Astrocyte of the spinal cord (primary cell): ENCODE measurements at places on chromosomes 6 and 20.

GRCh38 chr20:24063100-24063499 is 74.5 kb upstream of the GGTLC1 start:
- DNase-seq = no peak

- DNase-seq = no peak
Observed at GRCh38 chr6:134379076-134379475, 61.2 kb upstream of the SGK1 start.

GRCh38 chr6:100846276-100846675 is 34.9 kb downstream of the ASCC3 start:
- no peak for DNase-seq

DNA sequence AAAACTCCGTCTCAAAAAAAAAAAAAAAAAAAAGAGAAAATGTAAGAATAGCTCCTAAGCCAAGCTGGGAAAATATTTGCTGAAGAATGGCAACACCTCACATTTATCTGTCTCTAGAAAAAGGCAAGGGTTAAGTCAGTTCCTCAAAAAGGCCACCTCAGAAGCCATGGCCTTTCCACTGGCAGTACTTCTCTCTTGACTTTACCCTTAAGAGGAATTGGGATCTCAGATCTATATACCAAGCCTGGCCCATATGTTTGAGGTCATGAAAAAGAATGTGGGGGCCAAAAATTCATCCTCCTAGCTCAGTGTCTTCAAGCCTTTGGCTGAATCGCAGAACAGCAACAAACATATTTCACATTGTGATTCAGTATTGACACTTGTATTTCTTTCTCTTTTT is 10.9 kb upstream of the NCOA3 start:
- no peak for DNase-seq

DNA sequence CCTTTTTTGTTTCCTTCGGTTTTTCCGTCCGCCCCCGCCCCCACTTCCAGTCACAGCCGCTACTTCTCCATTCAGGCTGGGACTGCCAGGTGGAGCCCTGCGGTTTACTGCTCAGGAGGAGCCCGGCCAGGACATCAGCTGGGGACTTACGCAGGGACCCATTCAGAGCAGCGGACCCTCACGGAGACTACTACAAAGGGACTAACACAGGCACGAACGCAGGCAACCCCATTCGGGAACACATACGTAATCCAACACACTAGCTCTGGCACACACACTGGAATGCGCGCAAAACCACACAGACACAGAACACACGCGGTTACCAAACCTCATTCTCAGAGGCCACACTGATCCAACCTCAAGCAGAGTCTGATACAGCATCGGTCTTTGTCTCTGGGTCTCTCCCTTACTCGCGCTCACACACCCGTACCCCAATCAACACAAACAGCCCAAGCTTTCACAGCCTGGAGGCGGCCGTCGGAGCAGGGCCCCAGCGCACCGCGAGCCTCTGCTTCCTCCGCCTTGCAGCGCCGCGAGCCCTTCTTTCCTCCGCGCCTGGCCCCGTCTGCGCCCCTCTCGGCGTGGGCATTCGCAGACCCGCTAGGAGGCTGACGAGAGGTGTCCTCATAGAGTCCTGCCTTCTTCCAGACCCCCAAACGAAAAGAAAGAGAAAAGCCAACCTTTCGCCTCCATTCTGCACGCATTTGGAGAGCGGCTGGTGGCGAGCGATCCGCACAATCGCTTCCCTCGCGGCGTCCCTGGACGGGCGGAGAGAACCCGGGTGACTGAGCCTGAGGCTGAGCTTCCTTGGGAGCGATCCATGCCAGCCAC is 1.1 kb upstream of the SLC32A1 start:
- DNase-seq = no peak

GRCh38 chr6:43436577-43437282 is 9.4 kb downstream of the ABCC10 start:
- DNase-seq = peak; percentile 77

DNA sequence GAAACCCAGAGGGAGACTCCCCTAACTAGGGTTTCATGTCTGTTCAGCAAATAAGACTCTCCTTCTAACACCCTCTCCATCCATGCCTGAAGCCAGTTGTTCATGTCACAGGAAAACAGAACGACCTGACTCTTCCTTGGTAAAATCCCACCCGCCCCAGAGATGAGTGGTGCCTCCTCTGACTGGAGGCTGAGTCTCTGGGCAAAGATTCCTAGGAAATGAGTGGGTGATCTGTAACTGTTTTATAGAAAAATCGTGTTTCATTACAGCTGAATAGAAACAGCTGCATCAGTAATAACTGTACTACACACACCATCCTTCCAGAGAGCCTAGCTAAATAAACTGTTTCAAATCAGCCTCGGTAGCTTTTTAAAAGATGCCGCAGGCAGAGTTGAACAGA is 37.4 kb upstream of the MRPS10 start:
- DNase-seq = no peak
